ENCODE measurements at places on chromosomes 13 and 19.

- no peak for DNase-seq
These were observed 62.9 kb downstream of the COLGALT1 start for GRCh38 chr19:17618281-17618903.

GRCh38 chr19:5480427-5480836 lies 25.2 kb downstream of the ZNRF4 start:
- no peak for DNase-seq

DNA sequence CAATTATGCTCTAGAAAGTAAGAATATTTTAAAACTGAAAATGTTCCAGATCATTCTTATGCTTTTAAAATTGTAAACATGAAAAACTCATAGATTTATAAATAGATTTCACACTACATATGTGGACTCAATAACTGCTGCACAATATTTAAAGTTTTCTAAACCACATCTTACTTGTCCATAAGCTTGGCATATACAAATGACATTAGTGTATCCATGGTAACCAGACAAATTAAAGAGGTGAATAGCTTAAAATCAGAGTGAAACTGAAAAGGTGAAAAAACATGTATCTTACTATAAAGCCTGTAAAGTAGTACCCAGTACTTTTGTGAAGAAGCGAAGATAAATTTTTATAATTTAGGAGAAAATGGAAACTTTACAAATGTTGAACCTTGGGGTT lies 151.2 kb upstream of the MYO16 start:
- DNase-seq = no peak

- DNase-seq = no peak
These were observed 103.4 kb downstream of the LHFPL6 start for GRCh38 chr13:39499604-39500003.

Measured in iPS DF 19.7 (cell line).